ENCODE measurements at places on chromosomes 3 and 15.

- no peak for DNase-seq
These were observed 59.5 kb upstream of the TSEN2 start for GRCh38 chr3:12424635-12425319.

GRCh38 chr15:80152896-80153876 is at the start of gene FAH:
Gene FAH (plus strand): TSS chr15:80152999. CDS start chr15:80153055, 56 bp downstream.
- peak; percentile 40 for DNase-seq

DNA sequence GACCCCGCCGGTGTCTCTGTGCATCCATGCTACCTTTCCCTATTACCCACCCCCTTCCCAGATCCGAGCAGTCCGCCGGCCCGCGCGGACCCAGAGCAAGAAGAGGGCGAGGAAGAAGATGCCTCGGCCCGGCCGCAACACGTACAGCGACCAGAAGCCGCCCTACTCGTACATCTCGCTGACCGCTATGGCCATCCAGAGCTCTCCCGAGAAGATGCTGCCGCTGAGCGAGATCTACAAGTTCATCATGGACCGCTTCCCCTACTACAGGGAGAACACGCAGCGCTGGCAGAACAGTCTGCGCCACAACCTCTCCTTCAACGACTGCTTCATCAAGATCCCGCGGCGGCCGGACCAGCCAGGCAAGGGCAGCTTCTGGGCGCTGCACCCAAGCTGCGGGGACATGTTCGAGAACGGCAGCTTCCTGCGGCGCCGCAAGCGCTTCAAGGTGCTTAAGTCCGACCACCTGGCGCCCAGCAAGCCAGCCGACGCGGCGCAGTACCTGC is 788 bp downstream of the FOXB1 start:
- DNase-seq: no peak

DNA sequence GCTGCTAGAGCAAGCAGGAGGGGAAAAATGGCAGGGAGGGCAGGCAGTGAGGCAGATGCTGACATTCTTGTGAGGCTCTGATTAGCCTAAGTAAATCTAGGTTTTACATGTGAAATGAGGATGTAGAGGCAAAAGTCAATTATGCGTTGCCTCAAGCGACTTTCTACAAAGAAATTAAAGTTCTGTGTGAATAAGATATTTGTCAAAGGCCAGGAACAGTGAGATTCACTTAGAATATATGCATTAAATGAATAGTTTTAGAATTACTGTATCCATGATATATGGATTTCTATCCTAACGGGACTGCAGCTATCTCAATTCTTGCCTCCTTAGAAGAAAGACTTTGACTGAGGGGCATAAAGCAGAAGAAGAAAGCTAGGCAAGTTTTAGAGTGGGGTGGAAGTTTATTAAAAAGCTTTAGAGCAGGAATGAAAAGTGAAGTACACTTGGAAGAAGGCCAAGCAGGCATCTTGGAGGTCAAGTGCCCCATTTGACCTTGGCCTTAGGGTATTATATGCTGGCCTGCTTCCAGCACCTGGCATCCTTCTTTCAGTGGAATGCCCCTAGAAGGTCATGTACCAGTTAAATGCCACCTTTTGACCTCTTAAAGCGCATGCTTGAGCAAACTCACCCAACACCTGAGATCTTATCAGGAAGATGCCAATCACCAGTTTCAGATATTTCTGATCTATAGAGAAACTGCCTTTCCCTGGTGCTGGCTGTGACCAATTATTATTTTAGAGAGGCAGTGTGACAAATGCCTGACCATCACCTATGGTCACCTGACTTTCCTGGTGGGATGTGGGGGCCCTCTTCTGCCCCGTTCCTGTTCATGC is 38.2 kb downstream of the OSTN start:
- DNase-seq: no peak

GRCh38 chr15:95973566-95974256 is 356.8 kb upstream of the NR2F2 start:
- no peak for DNase-seq

GRCh38 chr15:61050844-61051568 is 178.1 kb downstream of the RORA start:
- no peak for DNase-seq

- no peak for DNase-seq
These were observed 292.3 kb downstream of the ADAMTS17 start for GRCh38 chr15:100049483-100049882.

DNA sequence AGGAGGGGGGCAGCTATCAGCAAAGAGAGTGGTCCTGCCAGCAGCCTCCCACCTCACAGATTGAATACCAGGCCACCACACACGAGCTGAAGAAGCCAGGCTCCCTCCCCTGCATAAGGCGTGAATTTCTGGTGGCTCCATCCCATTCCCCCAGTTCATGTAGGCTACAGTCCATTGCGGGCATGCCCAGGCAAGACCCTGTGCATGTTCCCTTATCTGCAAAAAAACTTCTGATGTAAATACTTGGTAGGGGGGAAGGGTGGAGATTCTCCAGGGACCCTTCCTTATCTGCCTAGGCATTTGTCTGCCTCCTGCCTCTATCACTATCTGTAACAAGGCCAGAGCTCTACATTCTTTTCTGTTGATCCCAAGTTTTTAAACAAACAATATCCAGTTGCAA is 27.6 kb upstream of the UBP1 start:
- DNase-seq: no peak

GRCh38 chr15:62307551-62307950 is 142.5 kb upstream of the C2CD4B start:
- no peak for DNase-seq

DNA sequence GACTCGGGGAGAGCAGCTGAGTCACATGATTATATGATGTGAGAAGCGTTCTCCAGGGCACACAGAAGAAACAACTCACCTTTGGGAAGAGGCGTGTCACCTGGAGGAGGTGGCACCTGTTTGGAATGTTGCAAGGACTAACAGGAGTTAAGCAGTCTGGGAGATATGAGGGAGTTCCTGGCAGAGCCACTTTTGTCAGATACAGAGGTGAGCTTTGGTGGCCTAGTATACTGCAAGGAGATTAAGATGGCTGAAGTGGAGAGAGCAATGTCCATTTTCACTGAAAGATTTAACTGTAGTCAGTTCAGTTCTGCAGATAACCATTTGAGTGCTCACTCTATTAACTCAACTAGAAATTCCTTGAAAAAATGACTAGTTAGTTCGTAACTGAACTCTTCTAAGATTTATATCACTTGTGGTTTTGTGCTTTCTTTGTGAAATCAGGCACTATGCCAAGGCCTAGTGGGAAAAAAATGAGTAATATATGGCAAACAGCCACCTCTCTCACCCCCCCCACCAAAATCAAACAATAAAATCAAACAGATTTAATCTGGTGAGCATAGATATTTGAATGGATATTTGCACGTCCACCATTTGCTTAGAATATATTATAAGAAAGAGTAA is 61.3 kb downstream of the CRYBG3 start:
- DNase-seq: no peak

- no peak for DNase-seq
These were observed 181.2 kb upstream of the TTC14 start for GRCh38 chr3:180420804-180421203.

- no peak for DNase-seq
These were observed 23.8 kb upstream of the TM2D3 start for GRCh38 chr15:101675796-101676582.

GRCh38 chr15:67089217-67090193 is 24.1 kb downstream of the SMAD3 start:
- DNase-seq: no peak

- DNase-seq: no peak
These were observed 274.1 kb downstream of the MECOM start for GRCh38 chr3:169389211-169389924.

GRCh38 chr15:99165020-99165790 is 60.3 kb downstream of the SYNM start:
- no peak for DNase-seq

GRCh38 chr15:98541519-98541918 is 106.8 kb upstream of the IGF1R start:
- DNase-seq: no peak

DNA sequence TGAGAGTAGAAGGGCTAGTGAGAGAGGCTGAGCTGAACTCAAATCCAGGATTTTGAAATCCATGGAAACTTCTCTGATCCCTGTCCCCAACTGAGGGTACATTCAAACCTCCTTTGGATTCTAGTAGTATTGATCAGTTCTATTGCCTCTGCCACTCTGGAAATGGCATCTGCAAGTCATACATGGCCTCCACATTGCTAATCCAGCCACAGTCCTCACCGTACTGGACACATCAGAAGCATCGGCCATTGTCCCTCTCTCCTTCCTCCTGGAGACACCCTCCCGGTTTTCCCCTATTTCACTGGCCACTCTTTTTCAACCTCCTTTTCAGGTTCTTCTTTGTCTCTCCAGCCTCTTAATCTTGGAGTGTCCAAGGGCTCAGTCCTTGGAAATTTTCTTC is 66.9 kb downstream of the ETV5 start:
- no peak for DNase-seq

DNA sequence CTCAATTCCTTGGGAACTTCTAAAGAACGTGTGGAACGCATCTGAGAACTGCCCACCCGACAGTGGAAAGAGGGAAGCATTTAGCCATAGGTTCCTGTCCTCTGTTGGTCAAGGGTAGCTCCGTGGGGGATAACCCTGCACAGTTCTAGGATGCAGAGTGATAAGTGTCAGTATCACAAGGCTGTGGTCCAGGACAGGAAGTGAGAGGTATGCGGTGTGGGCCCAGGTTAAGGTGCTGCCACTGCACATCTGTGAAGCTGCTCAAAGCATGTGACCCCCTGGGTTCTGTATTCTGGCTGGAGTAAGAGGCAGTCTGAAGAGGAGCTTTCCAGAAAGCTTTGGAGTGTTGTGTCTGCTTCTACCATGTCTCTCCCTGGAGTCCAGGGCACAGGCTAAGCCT is 51.7 kb upstream of the HES1 start:
- DNase-seq: no peak

DNA sequence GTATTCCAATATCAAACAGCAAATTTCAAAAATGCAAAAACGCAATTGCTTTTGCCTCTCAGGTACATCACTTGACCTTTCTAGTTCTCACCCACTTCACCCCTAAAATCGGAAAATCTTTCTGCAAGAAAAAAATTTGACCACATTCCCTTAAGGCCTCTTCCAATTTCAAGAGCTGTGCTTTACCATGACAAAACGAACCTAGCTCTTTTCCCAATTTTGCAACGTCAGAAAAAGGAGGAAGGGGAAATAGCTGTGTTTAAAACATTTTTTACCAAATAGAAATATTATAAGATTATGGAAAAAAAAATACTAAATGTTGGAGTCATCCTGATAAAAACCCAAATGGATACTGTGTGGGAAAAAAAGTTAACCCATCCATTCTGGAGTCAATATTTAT is 1.1 kb upstream of the NR2C2 start:
- DNase-seq: no peak

- DNase-seq: no peak
These were observed 883.5 kb downstream of the IGSF11 start for GRCh38 chr3:118151164-118151563.

- no peak for DNase-seq
These were observed 117.8 kb downstream of the TMEM266 start for GRCh38 chr15:76177491-76178040.

DNA sequence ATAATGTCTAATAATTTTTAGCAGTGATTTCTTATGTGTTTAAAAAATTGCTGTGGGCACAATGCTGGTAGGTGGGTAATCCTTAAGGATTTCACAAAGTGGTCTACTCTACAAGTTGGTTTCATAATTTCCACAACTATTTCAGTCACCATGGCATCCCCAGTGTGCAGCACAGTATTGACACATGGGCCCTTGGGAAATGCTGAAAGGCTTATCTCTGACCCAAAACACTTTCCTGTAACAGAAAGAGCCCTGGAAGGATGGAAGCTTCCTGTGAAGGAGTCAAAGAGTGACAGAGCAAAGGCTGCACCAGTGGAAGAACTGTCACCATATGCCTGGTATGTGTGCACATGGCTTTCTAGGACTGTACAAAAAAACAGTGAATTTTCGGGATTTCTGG is 153.7 kb downstream of the ANO10 start:
- DNase-seq: no peak

- DNase-seq: no peak
These were observed 451.0 kb downstream of the MFSD1 start for GRCh38 chr3:159252772-159253384.

- no peak for DNase-seq
These were observed 81.0 kb upstream of the NMNAT3 start for GRCh38 chr3:139758654-139759291.

GRCh38 chr3:3772920-3773319 is 26.3 kb upstream of the LRRN1 start:
- DNase-seq: no peak

DNA sequence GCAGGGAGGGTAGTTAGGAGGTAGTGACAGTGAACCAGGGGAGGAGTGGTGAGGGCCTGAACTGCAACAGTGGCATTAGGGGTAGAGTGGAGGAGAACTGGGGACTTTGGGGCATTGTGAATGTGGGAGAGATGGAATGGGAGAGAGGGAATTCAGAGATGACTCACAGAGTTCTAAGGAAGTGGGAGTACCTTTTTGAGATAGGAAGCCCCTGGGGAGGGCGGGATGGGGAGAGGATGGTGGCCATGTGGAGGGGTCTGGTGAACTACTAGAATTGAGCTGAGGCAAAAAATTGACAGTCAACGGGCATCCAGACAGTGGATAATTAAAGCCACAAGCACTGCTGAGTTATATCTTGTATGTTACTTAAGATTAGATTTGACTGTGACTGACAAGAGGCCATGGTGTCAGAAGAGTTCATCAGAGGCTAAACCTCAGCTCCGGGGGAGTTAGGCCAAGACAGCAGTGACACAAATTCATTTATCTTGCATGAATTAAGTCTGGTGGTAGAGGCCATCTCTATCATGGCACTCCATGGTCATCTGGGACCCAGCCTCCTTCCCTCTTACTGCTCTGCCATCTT is 34.0 kb downstream of the PLEKHO2 start:
- no peak for DNase-seq

DNA sequence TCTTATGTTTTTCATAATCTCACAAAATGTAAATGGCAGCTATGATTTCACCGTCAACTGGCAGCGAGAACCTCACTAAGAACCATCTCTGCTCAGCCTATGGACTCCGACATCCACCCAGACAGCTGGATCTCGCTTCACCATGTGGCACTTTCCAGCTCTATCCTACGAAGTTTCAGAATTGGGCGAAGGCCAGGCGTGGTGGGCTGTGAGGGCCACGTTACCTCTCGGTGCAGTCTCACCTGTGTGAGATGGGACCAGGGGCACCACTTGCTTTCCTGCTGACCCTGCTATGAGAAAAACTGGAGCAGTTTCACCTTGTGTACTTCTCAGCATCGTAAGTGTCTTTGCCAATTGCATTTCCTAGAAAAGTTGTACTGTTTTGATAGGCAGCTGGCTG is 32.3 kb downstream of the CHDH start:
- DNase-seq: no peak

- DNase-seq: no peak
These were observed 113.3 kb upstream of the RORA start for GRCh38 chr15:61342390-61342789.

DNA sequence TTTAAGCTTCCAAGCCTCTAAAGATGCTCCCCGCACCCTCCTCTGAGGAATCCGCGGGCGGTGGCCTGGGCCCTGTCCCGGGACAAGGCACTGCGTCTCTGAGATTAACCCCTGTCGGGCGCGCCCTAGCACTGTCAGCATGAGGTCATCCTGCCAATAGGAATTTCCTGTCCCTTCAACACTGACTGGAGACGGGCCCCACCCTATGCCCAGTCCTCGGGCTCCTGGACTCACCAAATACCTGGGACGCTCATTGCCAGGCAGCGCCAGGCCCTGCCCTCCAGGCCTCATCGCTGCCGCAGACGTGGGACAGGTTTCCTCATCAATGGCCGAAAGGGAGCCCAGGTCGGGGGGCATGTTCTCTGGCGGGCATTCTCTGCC is 67.6 kb upstream of the SH3GL3 start:
- no peak for DNase-seq

Measured in stimulated activated CD4-positive, alpha-beta T cell treated with anti-CD3 and anti-CD28 coated beads, Interleukin-2, amount 100 ng/mL, for 24 hours (primary cell).